MM.1S (cell line): ENCODE measurements at places on chromosomes 4 and X.

- H3K4me3 ChIP-seq = no peak overlapping the region
- no peaks in the 10 kb centered on the region for H3K27me3 ChIP-seq
- H3K4me1 ChIP-seq = no peaks in the 10 kb centered on the region
- no peak overlapping the region for H3K27ac ChIP-seq
Observed at GRCh38 chr4:113784497-113785250, 23.1 kb upstream of the CAMK2D start.

DNA sequence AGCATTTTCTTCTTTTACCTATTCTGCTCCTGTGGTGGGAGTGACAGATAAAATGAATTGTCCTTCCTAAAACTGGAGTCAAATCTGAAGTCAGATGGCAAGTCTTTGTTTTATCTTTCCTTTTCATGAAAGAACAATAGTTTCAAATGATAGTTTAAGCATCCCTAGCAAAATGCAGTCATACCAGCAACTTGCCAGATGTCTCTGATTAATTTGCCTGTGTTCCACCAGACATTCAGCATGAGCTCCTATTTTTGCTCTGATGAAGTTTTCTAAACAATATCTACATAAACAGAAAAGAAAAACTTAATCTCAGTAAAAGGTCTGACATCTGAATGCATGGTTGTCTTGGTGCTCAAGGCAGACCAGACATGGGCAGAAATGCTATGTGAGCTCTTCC is 15.2 kb downstream of the PRKG2 start:
- no peaks in the 10 kb centered on the region for H3K4me1 ChIP-seq
- H3K4me3 ChIP-seq = no peak overlapping the region
- no peak for DNase-seq

- peak; percentile 75 for DNase-seq
- no peaks in the 10 kb centered on the region for H3K27me3 ChIP-seq
- peak overlapping the region; percentile 24 for H3K4me3 ChIP-seq
- H3K4me1 ChIP-seq = peaks cover 4% of the 10 kb centered on the region; the same call in 1 of the 2 replicates
Observed at GRCh38 chrX:155632431-155633100, 19.8 kb upstream of the TMLHE start.

GRCh38 chr4:150078041-150078578 is at the start of gene DCLK2:
Gene DCLK2, plus strand, starts transcription at chr4:150078445. Its CDS starts 583 bp downstream, at chr4:150079028.
- peaks cover 15% of the 10 kb centered on the region for H3K4me1 ChIP-seq
- no peak within 1 kb of the TSS for H3K27ac ChIP-seq
- peak; percentile 47 for DNase-seq
- peak within 1 kb of the TSS; percentile 73 for H3K4me3 ChIP-seq

DNA sequence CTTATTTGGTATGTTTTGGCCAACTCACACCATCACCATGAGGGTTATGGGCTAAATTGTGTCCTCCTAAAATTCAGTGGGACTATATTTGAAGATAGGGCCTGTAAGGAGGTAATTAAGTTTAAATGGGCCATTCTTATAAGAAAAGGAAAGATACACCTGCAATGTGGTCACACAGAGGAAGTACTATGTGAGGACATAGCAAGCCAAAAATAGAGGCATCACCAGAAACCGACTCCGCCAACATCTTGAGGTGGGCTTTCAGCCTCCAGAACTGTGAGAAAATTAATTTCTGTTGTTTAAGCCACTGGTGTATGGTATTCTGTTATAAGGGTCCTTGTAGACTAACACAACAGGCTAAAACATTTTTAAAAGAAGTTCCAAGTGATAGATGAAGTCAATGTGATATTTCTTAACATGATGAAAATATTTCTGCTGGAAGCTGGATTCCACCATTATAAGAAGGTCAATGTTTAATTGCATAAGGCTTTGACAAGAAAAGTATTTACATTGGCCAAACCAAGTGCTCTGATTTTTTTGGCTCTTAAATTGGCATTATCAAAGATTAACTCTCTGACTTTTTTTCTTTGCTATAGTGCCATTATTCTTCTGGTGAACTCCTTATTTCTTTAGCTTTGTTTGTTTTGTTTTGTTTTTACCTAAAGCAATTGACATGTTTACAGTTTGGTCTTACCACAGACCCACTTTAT is 540.9 kb downstream of the PPARGC1A start:
- peaks cover 33% of the 10 kb centered on the region for H3K4me1 ChIP-seq
- DNase-seq = peak; percentile 82
- no peak overlapping the region for H3K4me3 ChIP-seq
- H3K36me3 ChIP-seq = no peaks in the 10 kb centered on the region
- H3K27ac ChIP-seq = peak overlapping the region; percentile 89

DNA sequence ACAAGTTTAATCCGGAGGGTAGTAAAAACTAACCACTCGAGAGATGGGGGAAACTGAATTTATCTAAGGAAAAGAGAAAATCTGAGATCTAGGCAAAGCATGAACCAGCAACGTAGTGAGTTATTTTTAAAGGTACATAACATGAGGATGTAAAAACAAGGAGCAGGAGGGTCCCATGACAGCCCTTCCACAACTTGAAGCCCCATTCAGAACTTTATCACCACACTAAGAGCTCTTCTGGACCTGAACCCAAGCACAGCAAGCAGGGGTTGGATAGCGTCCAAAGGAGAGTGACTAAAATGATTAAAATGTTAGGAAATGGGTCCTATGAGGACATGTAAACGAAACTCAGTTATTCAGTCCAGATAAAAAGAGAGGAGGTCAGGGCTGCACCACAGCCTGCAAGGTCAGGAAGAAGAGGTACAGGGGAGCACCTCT is 16.2 kb downstream of the SH3RF1 start:
- H3K4me1 ChIP-seq = no peaks in the 10 kb centered on the region
- H3K27ac ChIP-seq = no peak overlapping the region
- H3K27me3 ChIP-seq = no peaks in the 10 kb centered on the region
- DNase-seq = no peak
